Foreskin fibroblast (primary cell): ENCODE measurements at places on chromosomes 7 and 10.

GRCh38 chr7:124635416-124635815 is 130.2 kb downstream of the GPR37 start:
- no peak for DNase-seq

- DNase-seq, result peak; percentile 30
These were observed 129.3 kb downstream of the GLI3 start for GRCh38 chr7:42107484-42108240.

DNA sequence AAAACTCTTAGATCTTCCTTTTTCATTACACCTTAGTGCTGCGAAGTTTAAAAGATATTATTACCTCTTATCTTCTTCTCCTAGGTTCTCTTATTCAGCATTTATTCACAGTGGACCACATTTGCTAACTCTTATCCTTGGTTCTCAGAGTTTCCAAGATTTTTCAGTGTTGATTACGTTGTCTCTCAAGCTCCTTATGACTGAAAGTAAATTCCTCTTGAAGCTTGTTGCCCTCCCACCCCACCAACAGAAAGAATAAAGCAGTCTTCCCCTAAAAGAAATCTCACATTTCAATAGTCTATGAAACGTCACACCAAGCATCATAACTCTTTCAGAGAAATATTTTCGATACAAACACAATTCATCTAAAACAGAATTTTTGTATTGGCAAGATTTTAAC is 362.5 kb downstream of the MAGI2 start:
- no peak for DNase-seq

GRCh38 chr7:90119178-90119971 is 34.9 kb upstream of the STEAP1 start:
- DNase-seq, result peak; percentile 73

GRCh38 chr10:91901784-91902677 is 7.3 kb downstream of the FGFBP3 start:
- peak; percentile 93 for DNase-seq

GRCh38 chr10:17742918-17743317 is 9.1 kb upstream of the TMEM236 start:
- peak; percentile 28 for DNase-seq

- no peak for DNase-seq
These were observed 5.0 kb downstream of the NEBL start for GRCh38 chr10:20892011-20892585.

GRCh38 chr10:22984066-22984465 is 56.2 kb downstream of the ARMC3 start:
- no peak for DNase-seq

- DNase-seq, result no peak
These were observed at the start of gene GIMAP7 for GRCh38 chr7:150514748-150515222. GIMAP7 (plus strand) TSS chr7:150514872; CDS start chr7:150519975, 5,103 bp downstream.

- DNase-seq, result no peak
These were observed 1391.1 kb upstream of the LRRTM3 start for GRCh38 chr10:65534771-65535170.

DNA sequence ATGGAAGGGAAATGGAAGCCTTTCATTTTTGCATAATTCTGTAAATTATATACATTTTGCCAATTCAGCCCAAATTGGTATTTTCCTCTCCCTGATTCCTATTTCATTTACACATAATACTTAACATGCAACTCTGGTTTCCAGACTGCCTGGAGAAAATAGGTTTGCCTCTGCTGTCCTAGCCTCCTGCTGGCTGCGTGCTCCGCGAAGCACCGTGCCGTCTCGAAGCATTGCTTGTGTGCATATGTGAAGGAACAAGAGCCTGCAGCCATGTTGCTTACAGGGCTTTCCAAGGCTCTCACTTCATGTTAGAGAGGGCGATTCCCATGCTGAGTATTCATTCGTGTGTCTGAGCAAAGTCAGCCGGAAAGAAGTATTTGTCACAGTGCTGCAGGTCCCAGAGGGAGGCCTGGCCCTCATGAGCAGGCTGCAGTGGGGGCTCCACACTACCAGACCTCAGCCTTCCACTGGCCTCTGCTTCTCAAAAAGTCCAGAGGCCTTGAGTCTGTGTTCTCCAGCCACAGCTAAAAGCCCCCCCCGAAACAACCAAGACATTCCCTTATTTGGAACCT is 66.5 kb downstream of the CLRN3 start:
- DNase-seq, result no peak

DNA sequence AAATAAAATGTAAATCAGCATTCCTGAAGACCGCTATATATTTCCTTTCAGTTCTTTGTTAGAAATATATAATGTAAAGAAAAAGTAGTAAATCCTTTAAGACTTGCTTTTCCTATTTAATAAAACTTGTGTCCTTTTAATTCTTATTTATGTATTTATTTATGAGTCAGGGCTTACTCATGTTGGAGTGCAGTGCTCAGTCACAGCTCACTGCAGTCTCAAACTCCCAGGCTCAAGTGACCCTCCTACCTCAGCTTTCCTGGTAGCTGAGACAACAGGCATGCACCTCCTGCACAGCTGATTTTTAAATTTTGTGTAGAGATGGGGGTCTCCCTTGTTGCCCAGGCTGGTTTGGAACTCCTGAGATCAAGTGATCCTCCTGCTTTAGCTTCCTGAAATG is 724.5 kb downstream of the ANKRD7 start:
- no peak for DNase-seq

DNA sequence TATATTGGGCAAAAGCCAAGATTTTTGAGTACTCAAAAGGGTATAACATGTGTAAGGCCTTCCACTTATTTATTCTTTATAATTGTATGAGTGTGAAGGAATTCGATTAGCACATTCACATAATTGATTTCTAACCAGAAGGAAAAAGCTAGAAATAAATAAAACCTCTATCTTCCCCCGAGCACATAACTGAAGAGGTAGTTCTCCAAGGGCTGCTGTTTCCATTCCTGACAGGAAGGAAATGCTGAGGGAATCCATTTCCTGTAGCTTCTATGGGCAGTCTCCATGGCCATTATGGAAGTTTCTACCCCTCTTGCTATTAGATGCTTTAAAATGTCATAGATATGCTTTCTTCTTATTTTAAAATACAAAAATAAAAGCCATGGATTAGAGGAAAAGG is 70.5 kb upstream of the ABCB5 start:
- no peak for DNase-seq

DNA sequence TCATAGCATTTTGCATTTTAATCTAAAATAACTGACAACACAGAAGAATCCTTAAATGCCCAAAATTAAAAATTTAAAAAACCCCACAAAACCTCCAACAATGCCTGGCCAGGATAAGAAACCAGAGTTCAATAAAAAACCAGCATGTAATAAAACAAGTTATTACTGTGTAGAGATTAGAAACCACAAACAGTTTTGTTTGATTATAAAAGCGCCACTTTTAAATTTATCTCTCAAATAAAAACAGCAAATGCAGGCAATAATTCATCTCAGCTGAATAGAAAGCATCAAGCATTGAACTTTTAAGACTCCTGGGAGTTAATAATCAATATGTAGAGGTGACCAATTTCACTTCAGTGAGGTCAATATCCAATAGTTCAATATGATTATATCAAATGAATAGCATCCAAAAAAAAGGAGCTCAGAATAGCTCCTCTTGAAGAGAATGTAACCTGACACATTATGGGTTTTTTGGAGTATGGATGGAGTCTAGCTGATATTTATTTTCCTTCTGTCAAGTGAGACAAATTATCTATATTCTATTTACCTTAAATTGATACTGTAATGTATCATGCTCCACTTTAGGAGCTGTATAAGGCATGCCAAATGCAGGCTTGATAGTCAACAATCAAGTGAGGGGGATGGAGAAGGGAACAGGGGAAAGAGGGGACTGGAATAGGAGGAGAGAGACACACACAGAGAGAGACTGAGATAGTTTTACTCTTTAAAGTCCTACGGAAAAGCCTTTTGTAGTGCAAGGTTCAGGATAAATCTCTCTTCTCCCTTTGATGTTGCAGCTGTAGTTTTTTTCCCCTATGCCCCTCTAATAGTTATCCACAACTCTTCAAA is 130.9 kb downstream of the RSU1 start:
- DNase-seq, result no peak

DNA sequence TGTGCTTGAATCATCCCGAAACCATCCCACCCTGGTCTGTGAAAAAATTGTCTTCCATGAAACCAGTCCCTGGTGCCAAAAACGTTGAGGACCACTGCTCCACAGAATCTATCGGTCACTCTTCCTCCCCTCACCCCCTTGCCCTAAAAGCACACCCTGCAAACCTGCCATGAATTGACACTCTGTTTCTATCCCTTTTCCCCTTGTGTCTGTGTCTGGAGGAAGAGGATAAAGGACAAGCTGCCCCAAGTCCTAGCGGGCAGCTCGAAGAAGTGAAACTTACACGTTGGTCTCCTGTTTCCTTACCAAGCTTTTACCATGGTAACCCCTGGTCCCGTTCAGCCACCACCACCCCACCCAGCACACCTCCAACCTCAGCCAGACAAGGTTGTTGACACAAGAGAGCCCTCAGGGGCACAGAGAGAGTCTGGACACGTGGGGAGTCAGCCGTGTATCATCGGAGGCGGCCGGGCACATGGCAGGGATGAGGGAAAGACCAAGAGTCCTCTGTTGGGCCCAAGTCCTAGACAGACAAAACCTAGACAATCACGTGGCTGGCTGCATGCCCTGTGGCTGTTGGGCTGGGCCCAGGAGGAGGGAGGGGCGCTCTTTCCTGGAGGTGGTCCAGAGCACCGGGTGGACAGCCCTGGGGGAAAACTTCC is 784 bp upstream of the SERPINE1 start:
- DNase-seq, result peak; percentile 61

GRCh38 chr7:92404170-92404614 is 43.1 kb upstream of the GATAD1 start:
- DNase-seq, result no peak

DNA sequence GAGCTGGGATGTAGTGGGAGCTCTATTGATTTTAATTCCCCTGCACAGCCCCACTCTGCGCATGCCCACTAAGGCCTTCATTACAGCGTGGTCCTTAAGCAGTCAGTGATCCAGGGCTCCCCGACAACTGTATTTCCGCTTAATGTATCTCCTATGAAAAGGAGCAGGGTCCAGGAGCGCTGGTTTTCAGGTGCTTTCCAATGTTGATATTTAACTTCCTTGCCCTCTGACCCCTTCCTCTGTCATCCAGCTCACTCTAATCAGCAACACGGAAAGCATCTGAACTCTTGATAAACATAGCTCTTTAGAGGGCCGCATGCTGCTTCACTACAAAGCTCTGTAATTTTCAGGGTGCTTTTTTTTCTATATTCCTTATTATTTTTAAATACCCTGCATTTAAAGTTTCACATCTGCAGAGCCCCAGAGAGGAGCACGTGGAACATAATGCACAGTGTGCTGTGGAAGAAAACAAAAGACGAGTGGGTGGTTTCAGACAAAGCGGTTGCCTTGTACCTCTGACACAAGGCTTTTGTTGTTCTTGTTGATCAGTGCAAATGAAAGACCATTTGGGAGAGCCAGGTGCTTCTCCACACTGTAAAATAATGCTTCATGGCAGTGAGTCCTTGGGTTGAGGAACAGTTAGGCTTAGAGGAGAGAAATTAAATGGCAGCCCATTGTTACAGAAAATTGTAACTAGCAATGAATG is 465.9 kb upstream of the CELF2 start:
- DNase-seq, result no peak

- DNase-seq, result peak; percentile 89
These were observed 69.6 kb upstream of the PDCD4 start for GRCh38 chr10:110802090-110802489.

- DNase-seq, result no peak
These were observed at the start of gene FEZF1 for GRCh38 chr7:122304319-122304975. FEZF1 (minus strand) TSS chr7:122304750; CDS start chr7:122304437, 313 bp downstream.

GRCh38 chr7:102117743-102118142 is 168.9 kb upstream of the SH2B2 start:
- DNase-seq, result peak; percentile 47

DNA sequence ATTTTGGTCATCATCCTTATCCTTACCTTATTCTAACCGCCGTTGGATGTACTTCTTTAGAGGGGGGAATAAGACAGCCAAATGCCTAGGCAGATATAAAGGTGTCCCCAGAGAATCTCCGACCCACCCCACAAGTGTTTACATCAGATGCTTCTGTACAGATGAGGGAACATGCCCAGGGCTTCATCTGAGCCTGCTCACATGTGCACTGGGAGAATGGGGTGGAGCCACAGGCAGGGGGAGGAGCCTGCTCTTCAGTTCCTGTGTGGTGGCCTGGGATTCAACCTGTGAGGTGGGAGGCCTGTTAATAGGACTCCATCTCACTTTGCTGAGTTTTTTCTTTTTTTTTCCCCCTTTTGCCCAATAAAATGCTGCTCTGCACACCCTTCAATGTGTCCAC is 27.6 kb upstream of the OPTN start:
- no peak for DNase-seq

GRCh38 chr10:114489521-114490310 is 85.4 kb upstream of the AFAP1L2 start:
- no peak for DNase-seq

DNA sequence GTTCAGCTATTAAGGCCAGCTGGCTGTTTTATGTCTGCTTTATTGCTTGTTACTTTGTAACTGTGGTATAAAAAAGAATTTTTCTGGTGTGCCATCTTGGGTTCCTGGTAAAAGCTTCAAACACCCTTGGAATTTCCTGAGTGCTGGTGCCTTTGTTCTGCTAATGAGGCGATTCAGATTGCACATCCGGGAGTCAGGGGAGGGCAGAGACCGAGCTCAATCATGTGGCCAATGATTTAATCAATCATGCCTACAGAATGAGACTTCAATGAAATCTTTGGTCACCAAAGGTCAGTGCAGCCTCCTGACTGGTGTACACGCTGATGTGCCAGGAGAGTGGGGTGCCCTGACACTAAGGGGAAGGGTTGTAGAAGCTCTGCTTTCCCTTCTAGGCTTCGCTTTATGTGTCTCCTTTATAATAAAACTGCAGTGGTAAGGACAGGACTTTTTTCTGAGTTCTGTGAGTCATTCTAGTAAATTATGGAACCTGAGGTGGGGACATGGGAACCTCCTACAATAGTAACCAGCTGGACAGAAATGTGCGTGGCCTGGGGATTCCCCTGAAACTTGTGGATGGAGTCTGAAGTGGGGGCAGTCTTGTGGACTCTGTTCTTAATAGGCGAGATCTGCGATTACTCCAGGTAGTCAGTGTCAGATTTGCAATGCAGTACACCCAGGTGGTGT is 69.4 kb upstream of the OGDHL start:
- no peak for DNase-seq

- DNase-seq, result no peak
These were observed 124.7 kb downstream of the GRM3 start for GRCh38 chr7:86768394-86768793.

GRCh38 chr7:34757570-34758110 is 99.6 kb downstream of the NPSR1 start:
- DNase-seq, result no peak

- peak; percentile 73 for DNase-seq
These were observed 36.2 kb downstream of the WBP1L start for GRCh38 chr10:102779680-102780526.

GRCh38 chr7:139683137-139683921 is 94.5 kb downstream of the HIPK2 start:
- DNase-seq, result peak; percentile 60
